ENCODE measurements at places on chromosomes 11 and 22. TPM values are rescaled to one million over a fixed set of nuclear protein-coding genes. Genes with fewer than 3 reads are reported as not detected.

- DNase-seq: no peak
Measured at GRCh38 chr11:34151166-34151565, 45.7 kb downstream of the NAT10 start.

Gene POTEH
- total RNA-seq: 0.40 TPM

Gene CLNS1A
- total RNA-seq: 224 TPM

Gene GSC2
- not detected for total RNA-seq

DNA sequence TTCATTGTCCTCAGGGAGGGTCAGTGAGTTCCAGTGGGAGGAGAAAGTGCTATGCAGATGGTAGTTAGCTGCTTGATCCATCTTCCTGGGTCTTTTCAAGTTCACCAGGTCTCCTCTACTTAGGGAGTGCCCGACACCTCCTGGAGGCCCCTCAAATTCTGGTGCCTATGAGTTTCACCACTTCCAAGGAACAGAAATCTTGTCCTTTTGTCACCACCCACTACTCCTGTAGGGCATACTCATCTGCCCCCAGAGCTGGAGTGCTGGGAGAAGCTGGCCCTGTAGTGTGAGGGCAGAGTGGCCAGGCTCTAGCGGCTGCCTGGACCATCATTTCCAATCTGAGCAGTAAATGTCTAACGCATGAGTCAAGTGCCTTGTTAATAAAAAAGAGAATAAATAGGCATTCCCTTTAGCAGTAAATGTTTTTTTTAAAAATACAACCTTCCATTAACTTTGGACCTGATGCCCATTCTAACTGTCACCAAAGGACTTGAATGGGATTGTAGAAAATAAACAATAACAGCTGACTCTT is 12.5 kb downstream of the IRAG1 start:
- DNase-seq: no peak

Gene CHADL
- total RNA-seq: 0.56 TPM

DNA sequence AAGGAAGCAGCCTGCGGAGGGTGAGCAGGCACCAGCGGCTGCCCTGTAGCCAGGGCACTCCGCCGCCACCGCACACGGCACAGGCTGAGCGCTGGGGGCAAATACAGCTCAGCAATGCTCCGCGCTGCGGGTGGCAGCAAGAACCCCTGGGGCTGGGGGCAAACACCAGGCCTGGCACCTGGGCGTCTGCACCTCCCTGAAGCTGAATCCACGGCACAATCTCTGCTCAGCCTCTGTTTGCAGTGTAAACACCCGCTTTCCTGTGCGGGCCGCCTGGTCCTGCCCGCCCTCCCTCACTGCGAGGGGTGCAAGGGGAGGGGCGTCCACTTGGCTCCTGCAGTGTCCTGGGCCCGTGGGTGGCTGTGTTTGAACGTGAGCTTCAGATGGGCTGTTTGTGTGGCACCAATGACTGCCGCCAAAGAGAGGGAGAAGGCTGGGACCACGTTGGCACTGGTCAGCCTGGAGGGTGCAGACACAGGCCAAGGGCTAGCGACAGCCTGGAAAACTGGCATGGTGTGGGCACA is 14.8 kb upstream of the MPPED1 start:
- no peak for DNase-seq

GRCh38 chr11:67996051-67996450 is 7.8 kb downstream of the UNC93B1 start:
- DNase-seq: no peak

GRCh38 chr22:19818324-19819207 is 36.1 kb downstream of the GNB1L start:
- no peak for DNase-seq

Gene SCGB1C1
- total RNA-seq: not detected

DNA sequence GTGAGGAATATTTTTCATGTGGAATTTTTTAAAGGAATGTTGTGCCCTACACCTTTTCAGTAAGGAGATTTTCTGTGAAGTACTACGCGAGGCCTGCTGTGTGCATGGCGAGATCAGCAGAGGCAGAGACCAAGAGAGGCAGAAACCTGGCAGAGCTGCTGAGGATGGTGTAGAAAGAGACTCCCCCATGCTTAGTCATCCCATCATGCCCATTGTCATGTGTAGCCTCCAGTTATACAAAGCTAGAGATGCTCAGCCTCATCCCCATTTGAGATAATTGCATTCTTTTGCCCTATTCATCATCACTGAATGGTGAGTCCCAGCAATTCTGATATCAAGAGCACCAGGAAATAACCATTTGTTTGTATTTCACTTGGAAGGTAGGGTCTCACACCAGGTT is 3.0 kb upstream of the MS4A7 start:
- DNase-seq: no peak

Gene ELFN2
- total RNA-seq: 0.40 TPM

DNA sequence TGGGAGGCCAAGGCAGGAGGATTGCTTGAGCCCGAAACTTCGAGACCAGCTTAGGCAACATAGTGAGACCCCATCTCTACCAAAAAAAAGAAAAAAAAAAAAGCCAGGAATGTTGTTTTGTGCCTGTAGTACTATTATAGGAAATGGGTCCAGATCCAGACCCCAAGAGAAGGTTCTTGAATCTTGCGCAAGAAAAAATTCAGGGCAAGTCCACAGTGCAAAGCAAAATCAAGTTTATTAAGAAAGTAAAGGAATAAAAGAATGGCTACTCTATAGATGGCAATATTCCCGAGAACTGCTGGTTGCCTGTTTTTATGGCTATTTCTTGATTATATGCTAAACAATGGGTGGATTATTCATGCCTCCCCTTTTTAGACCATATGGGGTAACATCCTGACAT is 51.2 kb upstream of the RDX start:
- no peak for DNase-seq

Data from SK-MEL-5 (cell line).